PC-3 (cell line): ENCODE measurements at places on chromosomes 7 and 10.

DNA sequence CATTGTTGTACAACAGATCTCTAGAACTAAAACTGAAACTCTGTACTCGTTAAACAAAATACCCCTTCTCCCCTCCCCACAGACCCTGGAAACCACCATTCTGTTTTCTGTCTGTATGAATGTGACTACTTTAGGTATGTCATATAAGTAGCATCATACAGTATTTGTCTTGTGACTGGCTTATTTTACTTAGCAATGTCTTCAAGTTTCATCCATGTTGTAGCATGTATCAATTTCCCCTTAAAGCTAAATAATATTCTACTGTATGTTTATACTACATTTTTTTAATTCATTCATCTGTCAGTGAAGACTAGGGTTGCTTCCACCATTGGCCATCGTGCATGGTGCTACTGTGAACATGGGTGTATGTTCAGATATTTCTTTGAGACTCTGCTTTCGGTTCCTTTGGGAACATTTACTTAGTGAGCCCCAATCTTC, 71.2 kb upstream of the RPA3 start:
- peaks cover 13% of the 10 kb centered on the region for H3K4me1 ChIP-seq
- H3K36me3 ChIP-seq: no peaks in the 10 kb centered on the region
- no peak overlapping the region for H3K27ac ChIP-seq
- H3K27me3 ChIP-seq: no peaks in the 10 kb centered on the region
- no peak overlapping the region for H3K4me3 ChIP-seq

GRCh38 chr7:5634107-5634950, 147.1 kb downstream of the RNF216 start:
- peaks cover 12% of the 10 kb centered on the region; the same call in 1 of the 2 replicates for H3K36me3 ChIP-seq
- peaks cover 22% of the 10 kb centered on the region for H3K4me1 ChIP-seq
- no peaks in the 10 kb centered on the region for H3K27me3 ChIP-seq
- H3K27ac ChIP-seq: no peak overlapping the region

DNA sequence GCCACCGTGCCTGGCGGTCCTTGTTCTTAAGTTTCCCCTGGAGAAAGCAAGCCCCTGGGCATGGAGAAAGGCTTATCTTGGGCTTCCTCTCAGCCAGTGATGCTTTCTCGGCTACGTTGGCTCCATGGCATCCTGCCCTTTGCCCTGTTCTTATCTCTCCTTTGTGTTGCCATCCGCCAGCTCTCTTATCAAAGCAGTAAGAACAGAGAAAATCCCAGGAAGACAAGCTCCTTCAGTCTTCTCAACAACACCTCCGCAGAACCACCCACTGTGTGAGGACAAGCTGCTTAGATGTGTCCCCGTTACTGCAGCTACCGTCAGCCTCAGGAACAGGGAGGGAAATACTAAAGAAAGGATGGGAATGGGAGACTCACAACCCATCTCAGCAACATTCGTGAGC, 3.3 kb downstream of the PLEKHS1 start:
- H3K4me3 ChIP-seq: no peak overlapping the region
- H3K27me3 ChIP-seq: no peaks in the 10 kb centered on the region
- no peak for DNase-seq
- H3K4me1 ChIP-seq: no peaks in the 10 kb centered on the region

- no peak overlapping the region for H3K27ac ChIP-seq
- DNase-seq: no peak
Observed at GRCh38 chr10:95275726-95276366, 15.0 kb downstream of the PDLIM1 start.

DNA sequence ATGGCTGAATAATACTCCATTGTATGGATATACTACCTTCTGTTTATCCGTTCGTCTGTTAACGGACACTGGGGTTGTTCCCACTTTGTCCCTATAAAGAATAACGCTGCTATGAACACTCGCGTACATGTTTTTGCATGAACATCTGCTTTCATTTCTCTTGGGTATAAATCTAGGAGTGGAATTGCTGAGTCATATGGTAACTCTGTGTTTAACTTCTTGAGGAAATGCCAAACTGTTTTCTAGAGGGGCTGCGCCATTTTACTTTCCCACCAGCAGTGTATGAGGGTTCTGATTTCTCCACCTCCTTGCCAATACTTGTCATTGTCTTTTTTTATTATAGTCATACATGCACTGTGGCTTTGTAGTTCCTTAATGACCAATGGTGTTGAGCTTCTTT, 20.6 kb upstream of the RASSF4 start:
- H3K4me1 ChIP-seq: no peaks in the 10 kb centered on the region
- H3K27me3 ChIP-seq: no peaks in the 10 kb centered on the region
- H3K4me3 ChIP-seq: no peak overlapping the region
- no peak for DNase-seq
- no peak overlapping the region for H3K27ac ChIP-seq
